ENCODE measurements at places on chromosomes 16 and 17. TPM values are rescaled to one million over a fixed set of nuclear protein-coding genes. Genes with fewer than 3 reads are reported as not detected.

Gene APOH
- not detected for polyA plus RNA-seq

GRCh38 chr17:81200695-81201580 lies 21.8 kb downstream of the CEP131 start:
- no peaks in the 10 kb centered on the region for H3K4me1 ChIP-seq
- H3K36me3 ChIP-seq: no peaks in the 10 kb centered on the region
- H3K27ac ChIP-seq: no peak overlapping the region
- H3K27me3 ChIP-seq: no peaks in the 10 kb centered on the region

GRCh38 chr17:43176119-43176570 lies 5.1 kb downstream of the NBR1 start:
- H3K27me3 ChIP-seq: no peaks in the 10 kb centered on the region
- H3K36me3 ChIP-seq: peaks cover 15% of the 10 kb centered on the region
- H3K4me3 ChIP-seq: no peak overlapping the region
- no peak for DNase-seq

- no peak overlapping the region for H3K27ac ChIP-seq
- no peaks in the 10 kb centered on the region for H3K27me3 ChIP-seq
- H3K36me3 ChIP-seq: no peaks in the 10 kb centered on the region
- no peaks in the 10 kb centered on the region for H3K4me1 ChIP-seq
- no peak overlapping the region for H3K4me3 ChIP-seq
- no peak for DNase-seq
Observed at GRCh38 chr16:49833085-49833484, 22.8 kb downstream of the ZNF423 start.

Gene SLC5A2
- 0.12 TPM for polyA plus RNA-seq

Gene TMEM219
- polyA plus RNA-seq: 250 TPM

DNA sequence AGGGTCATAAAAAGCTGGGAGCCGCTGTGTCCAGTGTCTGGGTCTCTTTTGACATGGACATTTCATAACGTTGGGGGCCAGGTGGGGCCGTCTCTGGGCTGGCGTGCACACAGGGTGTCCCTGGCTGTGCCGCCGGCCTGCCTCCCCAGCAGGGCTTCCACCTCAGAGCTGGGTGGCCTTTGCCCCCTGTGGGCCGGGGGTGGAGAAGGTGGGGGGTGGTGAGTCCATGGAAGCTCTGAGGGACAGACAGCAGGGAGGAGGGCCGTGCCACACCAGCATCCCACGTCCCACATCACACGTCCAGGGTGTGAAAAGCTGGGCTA lies 908 bp upstream of the SNAI3 start:
- H3K4me3 ChIP-seq: no peak overlapping the region
- no peaks in the 10 kb centered on the region for H3K36me3 ChIP-seq
- no peak overlapping the region for H3K27ac ChIP-seq

DNA sequence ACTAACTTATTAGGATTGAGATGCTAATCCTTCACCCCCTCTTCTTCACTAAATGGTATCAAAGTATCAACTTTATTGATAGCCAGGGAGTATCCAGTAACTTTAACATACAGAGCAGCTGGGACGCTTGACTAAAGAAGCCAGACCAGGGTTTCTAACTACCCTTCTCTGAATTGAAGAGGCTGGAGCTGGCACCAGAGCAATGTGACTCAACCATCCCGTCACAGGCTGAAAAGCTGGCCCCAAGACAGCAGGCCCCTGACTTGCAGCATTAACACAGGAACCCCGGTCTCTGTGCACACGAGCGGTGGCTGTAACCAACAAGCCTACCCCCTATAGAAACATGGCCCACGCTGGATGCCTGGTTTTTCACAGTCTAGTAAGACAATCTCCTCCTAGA lies 59.8 kb downstream of the ANKFN1 start:
- no peak for DNase-seq
- H3K36me3 ChIP-seq: no peaks in the 10 kb centered on the region
- no peaks in the 10 kb centered on the region for H3K4me1 ChIP-seq
- no peaks in the 10 kb centered on the region for H3K27me3 ChIP-seq
- H3K27ac ChIP-seq: no peak overlapping the region
- no peak overlapping the region for H3K4me3 ChIP-seq

Gene GALNS
- 5.6 TPM for polyA plus RNA-seq

Gene CSH2
- polyA plus RNA-seq: not detected

Gene RAMP2
- polyA plus RNA-seq: not detected

Gene SLC5A11
- not detected for polyA plus RNA-seq

GRCh38 chr16:73032541-73033270 lies 15.2 kb downstream of the ZFHX3 start:
- no peak overlapping the region for H3K4me3 ChIP-seq
- H3K36me3 ChIP-seq: no peaks in the 10 kb centered on the region
- peaks cover 3% of the 10 kb centered on the region for H3K27me3 ChIP-seq

Gene BCL6B
- polyA plus RNA-seq: not detected

All from CD4-positive, alpha-beta memory T cell (primary cell).